ENCODE measurements at places on chromosomes 5 and 9.

GRCh38 chr9:34954225-34954624 is 3.9 kb upstream of the PHF24 start:
- no peak for DNase-seq

DNA sequence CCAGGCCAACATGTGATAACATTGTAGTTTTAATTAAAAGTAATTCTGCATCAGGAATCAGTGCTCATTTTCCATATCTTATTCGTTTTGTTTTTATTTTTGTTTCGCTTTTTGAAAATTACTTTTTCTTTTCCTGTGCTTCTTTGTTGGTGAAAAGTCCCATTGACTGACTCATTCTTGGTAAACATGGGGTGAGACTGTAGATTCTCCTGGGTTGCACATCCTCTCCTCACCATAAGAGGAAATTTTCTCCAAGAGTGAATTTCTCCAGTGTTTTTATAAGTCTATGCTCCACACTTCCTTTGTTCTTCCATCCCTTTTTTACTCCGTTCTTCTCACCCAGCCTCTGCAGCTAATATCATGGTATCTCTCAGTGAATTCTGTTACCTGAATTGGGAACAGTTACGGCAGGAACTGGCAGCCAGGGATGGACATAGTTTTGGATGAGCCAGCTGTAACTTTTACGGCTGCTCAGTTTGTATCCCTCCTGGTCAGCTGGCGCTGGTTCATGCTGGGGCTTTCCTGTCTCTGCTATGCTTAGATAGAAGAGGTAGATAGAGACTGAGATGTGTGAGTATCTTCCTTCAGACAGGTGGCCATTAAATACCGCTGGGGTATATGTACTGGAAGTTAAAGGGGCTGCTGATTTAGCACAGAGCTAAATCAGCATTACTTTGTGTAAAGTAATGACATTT is 80.0 kb downstream of the MAN2A1 start:
- DNase-seq: no peak

- DNase-seq: no peak
Observed at GRCh38 chr9:72788966-72789735, 163.7 kb downstream of the ALDH1A1 start.

GRCh38 chr5:150848271-150848670 is 1.9 kb downstream of the IRGM start:
- no peak for DNase-seq

DNA sequence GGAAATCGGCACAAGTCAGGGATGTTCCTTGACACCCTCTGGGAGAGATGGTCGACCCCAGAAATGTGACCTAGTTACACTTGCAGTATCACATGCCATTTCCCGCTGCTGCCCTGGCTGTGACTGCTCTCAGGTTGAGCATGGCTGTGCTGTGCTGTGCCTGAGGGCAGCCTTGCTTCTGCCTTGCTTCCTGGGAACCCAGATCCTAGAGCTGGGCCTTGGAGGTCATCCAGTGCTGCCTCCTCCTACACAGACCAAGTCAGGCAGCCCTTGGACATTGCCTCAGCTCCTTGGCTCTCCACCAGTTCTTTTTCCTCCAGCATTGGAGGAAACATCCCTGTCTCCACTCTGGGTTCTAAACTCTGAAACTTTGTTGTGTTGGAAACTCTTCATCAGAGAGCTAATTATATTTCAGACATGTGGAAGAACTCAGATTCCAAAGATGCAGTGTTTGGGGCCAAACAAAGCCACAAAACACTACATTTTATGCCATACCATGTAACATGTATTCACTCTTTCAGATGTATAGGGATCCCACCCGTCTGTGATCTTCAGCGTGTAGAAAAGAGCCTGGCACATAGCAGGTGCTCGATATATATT is 6.1 kb downstream of the MAMDC2 start:
- DNase-seq: no peak

DNA sequence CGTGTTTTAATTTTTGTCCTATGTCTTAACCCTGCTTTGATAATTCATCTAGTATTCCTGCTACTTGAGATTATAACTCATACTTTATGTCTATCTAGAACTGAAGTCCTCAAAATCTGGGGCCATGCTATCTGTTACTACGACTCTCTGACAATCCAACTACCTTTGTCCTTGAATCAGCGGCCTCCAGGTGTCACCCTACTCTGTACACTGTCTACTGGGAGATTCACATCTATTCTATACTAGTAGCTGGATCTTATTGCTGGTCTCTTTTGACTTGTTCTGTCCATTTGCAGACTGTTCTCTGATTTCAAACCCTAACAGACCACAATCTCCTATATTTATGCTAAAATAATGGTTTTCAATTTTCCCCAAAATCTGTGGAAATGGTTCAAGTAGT is 225.5 kb upstream of the ELAVL2 start:
- DNase-seq: no peak

DNA sequence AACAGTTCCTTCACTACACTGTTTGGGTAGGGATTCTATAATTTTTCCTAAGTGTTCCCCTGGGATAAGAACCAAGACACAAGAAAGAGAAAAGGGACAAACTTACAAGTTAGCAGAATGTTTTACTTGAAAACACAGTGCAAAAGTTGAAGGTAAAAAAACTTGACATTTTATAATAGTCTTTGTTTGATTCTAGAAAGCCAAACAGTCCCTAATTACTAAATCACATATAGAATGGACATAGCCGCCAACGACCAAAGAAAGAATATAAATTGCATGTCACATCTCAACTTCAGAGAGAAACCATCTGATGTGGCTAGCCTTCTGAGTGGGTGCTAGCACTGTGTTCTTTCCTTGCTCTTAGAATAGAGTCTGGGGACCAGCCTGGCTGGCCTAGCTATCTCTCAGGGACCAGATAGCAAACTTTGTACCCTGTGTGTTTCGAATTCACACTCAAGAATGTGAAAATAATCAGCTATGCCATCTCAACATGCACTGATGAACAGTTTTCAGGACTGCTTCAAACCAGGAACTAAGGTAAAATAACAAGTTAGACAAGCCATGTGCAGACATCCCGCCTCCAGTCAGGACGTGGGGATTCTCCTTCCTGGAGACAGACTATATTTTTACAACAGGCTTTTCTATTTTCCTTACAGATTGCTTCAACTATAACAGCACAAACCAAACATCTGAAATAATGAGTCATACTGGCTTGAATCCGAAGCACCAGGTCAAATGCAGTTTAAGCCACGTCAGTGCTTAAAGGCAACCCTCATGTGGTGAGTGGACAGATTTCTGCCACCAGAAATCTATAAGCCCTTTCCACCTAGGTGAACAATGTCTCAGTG is 53.7 kb downstream of the LHFPL2 start:
- DNase-seq: no peak

Data from AML-193 (cell line).